AG08396 (cell line): ENCODE measurements at places on chromosomes 7 and 10.

- peak; percentile 17 for DNase-seq
These were observed 199.3 kb upstream of the FZD1 start for GRCh38 chr7:91064938-91065337.

GRCh38 chr10:55629793-55630490 lies 731.1 kb downstream of the ZWINT start:
- DNase-seq, result no peak

GRCh38 chr7:27617651-27618381 lies 44.9 kb downstream of the HIBADH start:
- DNase-seq, result no peak

DNA sequence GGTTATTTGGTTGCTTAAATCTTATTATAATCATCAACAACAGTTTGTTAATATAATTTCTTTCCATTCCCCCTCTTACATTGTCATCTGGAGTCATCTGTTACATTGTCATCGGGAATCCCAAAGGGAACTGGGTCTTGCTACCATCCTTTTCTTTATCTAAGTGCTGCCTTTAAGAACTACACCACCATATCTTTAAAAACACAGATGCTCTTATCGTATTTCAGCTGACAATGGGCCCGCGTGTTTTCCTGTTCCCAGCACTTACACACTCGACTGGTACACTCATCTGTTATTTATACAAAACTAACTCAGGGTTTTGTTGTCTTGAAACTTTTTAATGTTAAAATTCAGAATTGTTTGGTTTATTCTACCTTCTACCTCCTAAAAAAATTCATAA lies 256.2 kb upstream of the MGMT start:
- DNase-seq, result no peak

DNA sequence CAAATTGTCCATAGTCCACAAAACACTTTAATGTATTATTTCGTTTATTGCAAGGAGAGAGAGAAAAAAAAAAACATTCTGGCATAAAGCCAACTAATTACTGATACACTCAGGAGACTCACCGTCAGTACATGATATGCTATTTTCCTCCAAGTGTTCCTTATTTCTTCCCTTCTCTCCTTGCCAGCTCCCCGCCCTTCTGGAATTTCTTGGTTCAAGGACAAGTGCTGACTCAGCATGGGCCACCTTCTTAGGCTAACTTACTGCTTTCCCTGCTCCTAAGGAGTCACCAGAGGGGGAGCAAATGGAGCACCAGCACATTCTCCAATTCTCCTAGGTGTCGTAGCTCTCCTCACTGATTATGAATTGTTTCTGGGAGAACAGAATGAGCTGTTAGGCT lies 133.8 kb upstream of the HDAC9 start:
- DNase-seq, result no peak

DNA sequence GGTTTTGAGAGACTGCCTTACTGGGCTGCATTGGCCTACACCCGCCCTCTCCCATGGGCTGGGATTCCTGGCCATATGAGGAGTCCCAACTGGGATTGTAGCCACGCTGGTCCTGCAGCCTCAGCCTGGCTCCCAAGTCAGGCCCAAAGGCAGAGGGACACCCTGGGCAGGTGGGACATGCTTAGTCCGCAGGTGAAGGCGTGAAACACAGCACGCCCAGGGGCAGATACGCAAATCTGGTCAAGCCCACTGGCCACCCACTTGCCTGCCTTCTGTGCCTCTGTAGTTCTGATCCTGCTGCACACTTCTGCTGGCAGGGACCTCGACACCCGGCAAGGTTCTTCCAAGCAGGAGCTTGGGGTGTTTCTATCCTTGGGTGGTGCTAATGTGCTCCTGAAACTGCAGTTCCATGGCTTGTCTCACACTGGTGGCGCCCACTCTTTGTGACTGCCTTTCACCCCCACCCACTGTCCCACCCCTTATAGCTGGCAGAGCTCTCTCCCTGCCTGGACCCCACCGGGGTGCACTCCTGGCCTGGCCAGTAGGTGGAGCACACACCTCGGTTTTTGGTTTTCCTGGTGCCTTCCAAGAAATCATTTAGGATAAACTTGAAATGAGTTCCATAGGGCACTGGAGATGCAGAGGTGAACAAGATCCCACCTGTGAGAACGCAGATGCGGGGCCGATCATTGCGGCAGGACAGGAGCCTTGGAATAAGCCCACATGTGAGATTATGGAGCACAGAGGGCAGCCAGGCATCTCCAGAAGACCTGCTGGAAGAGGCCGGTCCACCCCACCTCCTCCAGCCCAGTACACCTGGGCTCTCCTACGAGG lies 47.9 kb downstream of the MKI67 start:
- DNase-seq, result peak; percentile 81
